GM23248 (cell line): ENCODE measurements at places on chromosomes 12 and 14. TPM values are rescaled to one million over a fixed set of nuclear protein-coding genes. Genes with fewer than 3 reads are reported as not detected.

- no peak for DNase-seq
These were observed 100.2 kb downstream of the EPS8 start for GRCh38 chr12:15688838-15689625.

DNA sequence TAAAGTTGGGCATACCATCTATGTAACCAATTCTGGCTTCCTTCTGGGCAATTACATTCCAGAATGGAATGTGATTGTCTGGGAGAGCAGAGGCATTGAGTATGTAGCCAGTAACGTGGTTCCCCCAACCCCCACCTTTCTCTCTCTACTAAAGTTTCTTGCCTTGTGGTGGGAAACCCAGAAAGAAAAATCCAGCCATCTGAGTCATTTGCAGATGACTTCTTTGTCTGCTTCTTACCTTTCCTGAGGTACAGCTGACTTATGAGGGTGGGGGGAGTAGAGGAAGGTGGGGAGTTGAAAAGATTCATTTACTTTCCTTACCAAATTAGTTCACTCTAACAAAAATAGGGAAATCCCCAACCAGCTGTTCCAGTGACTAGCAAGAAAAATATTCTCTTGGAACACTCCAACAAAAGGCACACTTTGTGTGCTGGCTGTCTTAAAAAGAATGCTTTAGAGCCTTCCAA lies 112.1 kb upstream of the FRMD6 start:
- DNase-seq = peak; percentile 87

The SLCO1B3 gene
- polyA plus RNA-seq = not detected in 2 replicates

DNA sequence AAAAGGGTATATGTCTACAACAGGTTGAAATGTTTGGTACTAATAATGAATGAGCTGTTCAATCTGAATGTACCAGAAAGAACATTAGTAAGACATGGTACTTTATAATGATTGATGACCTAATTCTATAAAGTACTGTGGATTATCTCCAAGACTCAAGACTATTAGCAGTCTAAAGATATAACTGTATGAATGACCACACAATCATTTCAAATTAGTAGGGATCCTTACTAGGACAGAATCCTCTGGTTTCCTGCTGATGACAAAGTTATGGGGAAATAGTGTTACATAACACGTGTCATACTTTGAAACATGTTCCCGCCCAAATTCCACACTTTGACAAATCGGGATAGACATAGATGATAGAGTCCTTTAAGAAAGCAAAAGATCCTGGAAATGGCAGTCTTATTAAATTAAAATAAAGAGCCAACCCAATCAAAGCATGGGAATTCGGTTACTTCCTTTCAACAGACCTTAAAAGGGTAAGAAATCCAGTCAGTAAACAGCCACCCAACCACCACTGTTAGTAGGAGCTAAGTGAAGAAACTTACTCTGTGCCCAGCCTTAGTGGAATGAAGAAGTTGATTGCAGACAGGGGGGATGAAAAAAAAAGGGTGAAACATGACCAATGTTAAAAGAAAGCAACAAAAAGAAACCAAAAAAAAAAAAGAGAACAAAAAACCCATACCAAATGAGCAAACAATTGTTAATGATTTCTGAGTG lies 2.8 kb downstream of the VPS29 start:
- DNase-seq = peak; percentile 69

The WDHD1 gene
- 6.6 and 7.5 TPM in 2 replicates for polyA plus RNA-seq

- DNase-seq = no peak
These were observed 27.1 kb downstream of the SLC11A2 start for GRCh38 chr12:50999093-50999492.

The LRRC10 gene
- not detected in 2 replicates for polyA plus RNA-seq

- DNase-seq = peak; percentile 89
These were observed 7.8 kb downstream of the SH2B3 start for GRCh38 chr12:111413442-111414086.

DNA sequence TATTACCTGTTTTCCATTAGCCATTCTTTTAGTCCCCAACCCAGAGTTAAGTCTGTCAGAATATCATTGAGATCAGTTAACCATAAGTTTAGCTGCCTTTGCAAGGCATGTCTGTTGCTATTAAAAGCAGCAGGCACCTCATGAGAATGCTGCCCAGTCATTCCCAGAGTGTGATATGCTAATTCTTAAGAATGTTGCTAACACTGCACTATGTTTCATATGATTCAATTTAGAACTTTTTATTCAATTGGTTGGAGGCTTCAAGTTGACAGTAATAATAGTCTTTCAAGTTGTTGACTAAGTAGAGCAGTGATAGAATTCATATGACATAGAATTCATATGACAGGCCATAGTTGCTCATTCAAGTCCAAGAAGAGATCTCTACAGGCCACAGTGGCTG lies 292.3 kb downstream of the FUT8 start:
- peak; percentile 42 for DNase-seq

The LRTM2 gene
- polyA plus RNA-seq = not detected in 2 replicates

The GARIN6 gene
- polyA plus RNA-seq = not detected in 2 replicates

DNA sequence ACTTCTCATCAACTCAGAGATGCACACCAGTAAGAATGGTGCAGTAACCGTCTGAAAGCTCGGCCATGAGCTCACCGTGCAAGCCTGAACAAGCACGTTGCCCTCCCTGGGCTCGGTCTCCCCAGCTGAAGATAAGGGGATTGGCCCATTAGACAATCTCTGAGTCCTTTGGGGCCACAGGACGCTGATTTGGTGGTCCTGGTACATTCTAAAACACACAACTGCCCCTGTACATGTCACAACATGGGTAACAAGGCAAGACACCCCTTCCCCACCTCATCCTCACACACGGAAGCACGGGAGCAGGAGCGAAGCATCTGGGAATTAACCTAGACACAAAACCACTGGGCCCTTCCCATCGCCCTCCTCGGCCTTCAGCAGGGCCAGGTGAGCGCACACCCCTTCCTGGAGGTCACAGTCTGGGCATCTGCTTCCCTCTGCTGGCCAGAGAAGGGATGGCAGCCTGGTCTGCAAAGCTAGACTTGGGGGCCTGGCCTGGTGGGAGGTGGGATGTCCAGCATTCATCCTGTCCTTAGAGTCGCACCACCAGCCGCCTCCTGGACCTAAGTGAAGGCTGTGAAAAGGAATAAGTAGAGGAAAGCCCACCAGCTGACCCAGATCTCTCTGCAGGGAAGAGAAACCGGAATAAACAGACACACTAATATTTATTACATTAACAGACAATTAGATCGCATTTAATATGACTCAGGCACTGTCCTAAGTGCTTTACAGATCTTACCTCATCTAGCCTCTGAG lies 18.9 kb upstream of the SMUG1 start:
- peak; percentile 70 for DNase-seq

The AMIGO2 gene
- polyA plus RNA-seq = 19.6 and 20.5 TPM in 2 replicates

- no peak for DNase-seq
These were observed 65.3 kb downstream of the PRIMA1 start for GRCh38 chr14:93723001-93723400.

The ADCK1 gene
- polyA plus RNA-seq = 4.7 TPM in 2 replicates

The PZP gene
- polyA plus RNA-seq = not detected in 2 replicates

DNA sequence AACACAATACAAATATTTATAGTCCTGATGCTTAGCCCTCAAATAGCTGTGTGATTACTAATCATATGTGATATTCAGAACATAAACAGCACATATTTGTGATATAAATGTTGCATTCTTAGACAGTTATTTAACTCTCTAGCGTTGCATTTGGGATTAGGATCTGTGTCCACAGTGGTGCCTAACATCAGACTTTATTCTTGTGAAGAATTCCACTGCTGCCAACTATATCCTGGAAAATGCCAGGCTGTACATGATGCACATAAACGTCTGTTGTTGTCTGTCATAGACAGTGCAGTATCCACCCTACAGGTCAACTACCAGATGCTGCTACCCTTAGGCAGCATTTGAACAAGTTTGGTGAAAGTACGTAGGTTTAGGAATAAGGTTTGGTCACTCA lies 39.0 kb downstream of the SLC38A4 start:
- DNase-seq = peak; percentile 68

GRCh38 chr14:104239861-104240301 lies 101.5 kb downstream of the KIF26A start:
- DNase-seq = no peak

GRCh38 chr14:64544607-64545312 lies 4.2 kb downstream of the HSPA2 start:
- DNase-seq = no peak

DNA sequence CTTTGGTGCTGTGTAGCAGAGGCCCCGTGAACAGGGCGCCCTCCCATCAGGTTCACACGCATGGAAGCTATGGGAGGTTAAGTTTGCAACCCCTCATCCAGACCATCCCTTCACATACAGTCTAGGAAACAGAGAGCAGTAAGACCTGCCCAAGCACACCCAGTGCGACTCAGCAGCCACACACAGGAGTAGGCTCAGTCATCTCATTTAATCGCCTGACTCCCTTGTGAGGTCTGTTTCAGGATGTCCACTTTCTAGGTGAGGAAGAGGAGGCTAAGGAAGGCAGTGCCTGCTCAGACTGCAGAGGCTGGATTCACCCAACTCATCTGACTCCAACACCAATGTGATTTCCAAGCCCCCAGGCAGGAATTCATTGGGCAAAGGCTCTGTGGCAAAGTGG lies 11.9 kb downstream of the BDKRB1 start:
- peak; percentile 64 for DNase-seq

The SLC38A4 gene
- polyA plus RNA-seq = 0.36 and 0.57 TPM in 2 replicates

DNA sequence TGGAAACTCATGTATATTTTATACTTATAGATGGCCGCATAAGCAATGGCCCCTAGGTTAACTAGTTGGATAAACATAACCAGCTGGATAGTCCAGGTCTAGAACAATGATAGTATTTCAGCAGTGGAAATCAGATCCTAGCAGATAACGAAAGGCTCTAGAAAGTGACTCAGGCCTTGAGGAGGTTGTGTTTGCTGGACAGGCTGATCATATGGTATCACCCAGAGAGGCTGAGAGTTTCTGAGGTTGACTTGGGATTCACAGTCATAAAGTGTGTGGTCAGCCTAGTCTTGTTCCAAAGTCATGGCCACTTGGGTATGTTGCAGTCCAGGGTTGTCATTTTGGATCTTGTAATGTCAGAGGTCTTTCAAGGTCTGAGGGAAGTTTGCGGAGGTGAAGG lies 16.8 kb downstream of the FLVCR2 start:
- DNase-seq = no peak

The KIF5A gene
- polyA plus RNA-seq = 0.15 and 0.18 TPM in 2 replicates

- DNase-seq = no peak
These were observed 135.1 kb downstream of the DERA start for GRCh38 chr12:16046266-16046665.

DNA sequence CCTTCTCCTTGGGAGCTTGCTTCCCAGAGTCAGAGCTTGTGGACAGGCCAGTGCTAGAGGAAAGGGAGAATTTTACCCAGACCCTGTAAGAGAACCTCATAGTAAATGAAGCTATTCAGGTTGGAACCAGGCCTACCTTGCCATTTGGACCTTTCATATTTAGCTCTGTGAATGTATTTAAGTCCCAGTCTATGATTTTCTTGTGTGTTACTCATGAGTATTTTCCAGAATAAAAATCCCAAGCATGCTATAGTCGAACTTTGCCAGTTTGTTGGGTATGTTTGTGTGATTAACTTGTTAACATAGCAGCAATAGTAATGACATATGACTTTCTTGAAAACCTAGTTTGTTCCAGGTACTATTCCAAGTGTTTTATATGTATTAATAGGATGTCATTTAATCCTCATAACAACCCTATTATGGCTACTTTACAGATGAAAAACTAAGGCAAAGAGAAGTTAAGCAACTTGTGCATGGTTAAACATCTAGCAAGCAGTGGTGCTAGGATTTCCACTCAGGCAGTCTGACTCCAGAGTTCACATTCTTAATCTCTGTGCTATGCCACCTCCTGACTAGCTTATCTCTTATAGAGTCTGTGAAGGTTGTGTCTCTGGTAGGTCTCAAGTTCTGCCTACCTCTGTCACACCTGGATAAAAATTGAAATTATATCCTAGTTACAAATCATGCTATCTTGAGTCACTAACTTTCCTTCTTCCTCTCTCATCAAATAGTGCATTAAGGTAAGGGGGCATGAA lies 47.9 kb upstream of the GARIN2 start:
- no peak for DNase-seq

The SERPINA4 gene
- polyA plus RNA-seq = not detected in 2 replicates

- DNase-seq = no peak
These were observed 154.9 kb upstream of the CCND2 start for GRCh38 chr12:4118601-4119156.

The VRTN gene
- polyA plus RNA-seq = not detected in 2 replicates

GRCh38 chr12:32191445-32191844 lies 84.8 kb downstream of the BICD1 start:
- DNase-seq = no peak
